ENCODE measurements at places on chromosomes 2 and 18.
A peak's percentile ranks its signal among the peaks of the same experiment; 100 is the strongest.

DNA sequence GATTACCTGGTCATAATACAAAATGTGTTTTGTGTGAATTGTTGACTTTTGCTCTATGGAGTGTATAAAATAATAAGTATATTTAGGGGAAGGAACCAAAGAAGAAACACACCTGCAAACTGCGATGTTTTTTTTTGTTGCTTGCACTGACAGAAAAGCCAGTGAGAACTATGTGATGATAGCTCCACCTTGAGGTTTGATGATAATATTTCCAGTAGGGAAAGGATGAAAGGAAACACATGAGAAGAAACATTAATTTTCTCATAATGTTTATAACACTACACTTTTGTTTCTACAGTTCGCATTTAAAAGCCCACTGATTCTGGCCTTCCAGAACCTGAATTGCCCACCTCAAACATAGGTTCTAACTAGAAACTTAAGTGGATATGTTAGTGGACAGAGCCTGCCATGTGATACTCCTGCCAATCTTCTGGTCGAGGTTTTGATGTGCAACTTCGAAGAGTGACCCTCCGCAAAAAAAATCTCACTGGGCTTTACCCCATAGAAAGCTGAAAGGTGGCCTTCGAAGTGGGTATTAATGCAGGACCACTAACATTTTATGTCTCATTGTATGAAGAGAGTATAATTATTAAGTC lies 476.4 kb upstream of the SPHKAP start:
- DNase-seq = no peak

DNA sequence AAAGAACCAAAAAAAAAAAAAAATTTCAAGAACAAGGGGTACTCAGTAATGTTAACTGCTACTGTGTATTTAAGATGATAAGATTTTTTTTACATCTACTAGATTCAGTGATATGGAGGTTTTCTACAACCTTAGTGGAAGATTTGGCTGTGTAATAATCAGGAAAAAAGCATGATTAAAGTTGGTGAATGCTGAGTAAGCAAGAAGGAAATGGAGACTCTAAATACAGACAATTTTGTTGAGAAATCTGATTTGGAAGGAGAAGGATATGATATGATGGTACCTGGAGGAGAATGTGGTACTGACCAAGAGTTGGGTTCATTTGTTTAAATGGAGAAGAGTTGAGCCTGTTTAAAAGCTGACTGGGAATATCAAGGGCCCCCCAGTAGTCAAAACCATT lies 125.1 kb downstream of the WDPCP start:
- no peak for DNase-seq

GRCh38 chr2:142218471-142218870 lies 87.7 kb upstream of the LRP1B start:
- no peak for DNase-seq

DNA sequence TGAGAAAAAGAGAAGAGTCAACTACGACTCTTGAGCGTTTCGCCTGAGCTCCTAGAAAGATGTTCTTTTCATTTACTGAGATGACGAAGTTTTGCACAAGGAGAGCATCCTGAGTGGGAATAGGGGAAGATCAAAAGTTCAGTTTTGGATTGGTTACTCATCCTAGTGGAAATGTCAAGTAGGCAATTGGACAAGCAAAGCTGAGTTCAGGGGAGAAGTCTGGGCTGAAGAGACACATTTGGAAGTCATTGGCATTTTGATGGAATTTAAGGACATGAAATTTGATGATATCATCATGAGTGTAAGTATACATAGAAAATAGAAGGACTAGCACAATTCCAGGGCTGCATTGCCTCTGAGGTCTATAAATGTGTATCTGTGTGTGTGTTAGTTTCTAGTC lies 416.6 kb downstream of the RAD51AP2 start:
- DNase-seq = no peak

- DNase-seq = no peak
Measured at GRCh38 chr18:23784832-23785245, 95.6 kb downstream of the LAMA3 start.

DNA sequence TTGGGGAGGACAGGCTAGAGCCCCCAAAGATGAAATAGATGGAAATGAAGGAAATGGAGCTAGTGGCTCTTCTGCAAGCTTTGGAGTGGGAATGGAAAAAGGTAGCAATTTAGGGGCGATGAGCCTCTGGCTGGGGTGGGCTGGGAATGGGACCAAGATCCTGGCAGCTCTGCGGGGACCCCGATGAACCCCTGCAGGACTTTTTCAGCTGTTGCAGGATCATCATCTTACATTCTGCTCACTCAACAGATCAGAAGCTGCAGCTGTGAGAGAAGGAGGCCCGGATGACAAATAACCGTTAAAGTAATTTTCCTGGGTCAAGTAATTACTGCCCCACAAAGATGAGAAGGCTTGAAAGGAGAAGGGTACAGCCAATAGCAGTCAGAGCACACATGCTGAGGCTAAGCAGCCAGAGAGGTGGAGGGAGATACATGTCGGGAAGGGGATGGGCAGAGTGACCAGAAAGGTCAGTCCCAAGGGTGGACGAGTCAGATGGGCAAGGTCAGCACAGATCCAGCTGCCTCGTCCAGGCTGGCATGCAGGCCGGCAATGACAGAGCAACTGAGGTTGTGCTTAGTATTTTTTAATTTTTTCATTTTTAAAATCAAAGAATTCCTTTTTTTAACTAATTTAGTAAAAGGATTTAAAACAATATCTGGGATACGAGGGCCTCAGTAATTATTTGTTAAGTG lies 245.0 kb upstream of the RAB6C start:
- no peak for DNase-seq

DNA sequence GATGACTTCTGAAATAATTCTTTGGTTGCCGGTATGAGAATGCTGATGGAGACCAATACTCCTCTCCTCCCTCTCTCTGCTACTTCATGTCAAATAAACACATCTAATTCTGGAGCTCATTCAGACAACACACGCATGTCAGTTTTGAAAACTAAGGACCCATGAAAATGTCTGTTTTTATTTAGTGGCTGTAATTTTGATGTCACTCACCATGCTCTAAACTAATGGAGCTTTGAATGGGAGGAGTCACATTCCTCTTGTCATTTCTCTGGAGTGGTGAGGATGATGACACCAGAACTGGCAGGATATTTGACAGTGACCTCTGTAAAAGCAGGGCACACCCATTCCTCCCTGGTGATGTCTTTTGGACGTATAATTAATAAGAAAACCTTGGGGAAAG lies 163.0 kb downstream of the PHLPP1 start:
- no peak for DNase-seq

DNA sequence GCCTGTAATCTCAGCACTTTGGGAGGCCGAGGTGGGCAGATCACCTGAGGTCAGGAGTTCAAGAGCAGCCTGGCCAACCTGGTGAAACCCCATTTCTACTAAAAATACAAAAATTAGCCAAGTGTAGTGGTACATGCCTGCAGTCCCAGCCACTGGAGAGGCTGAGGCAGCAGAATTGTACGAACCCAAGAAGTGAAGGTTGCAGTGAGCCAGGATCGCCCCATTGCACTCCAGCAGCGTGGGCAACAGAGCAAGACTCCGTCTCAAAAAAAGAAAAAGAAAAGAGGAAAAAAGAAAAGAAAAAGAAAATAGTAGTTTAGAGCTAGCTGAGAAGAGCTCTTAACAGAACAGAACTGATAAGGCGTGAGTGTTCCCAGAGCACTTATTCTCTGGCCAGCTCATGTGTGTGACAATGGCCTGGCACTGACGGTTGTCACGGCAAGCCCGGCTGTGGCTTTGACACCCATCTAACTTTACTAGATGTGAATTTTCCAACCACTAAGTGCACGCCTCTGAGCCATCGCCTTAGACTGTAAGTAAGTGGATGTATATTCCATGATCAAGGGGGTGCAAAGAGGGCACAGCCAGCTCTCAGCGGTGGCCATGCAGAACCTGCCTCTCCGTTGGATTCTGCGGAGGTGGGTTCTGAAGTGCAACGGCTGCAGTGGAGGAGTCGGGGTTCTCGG lies 80.0 kb downstream of the ZNF516 start:
- DNase-seq = no peak

DNA sequence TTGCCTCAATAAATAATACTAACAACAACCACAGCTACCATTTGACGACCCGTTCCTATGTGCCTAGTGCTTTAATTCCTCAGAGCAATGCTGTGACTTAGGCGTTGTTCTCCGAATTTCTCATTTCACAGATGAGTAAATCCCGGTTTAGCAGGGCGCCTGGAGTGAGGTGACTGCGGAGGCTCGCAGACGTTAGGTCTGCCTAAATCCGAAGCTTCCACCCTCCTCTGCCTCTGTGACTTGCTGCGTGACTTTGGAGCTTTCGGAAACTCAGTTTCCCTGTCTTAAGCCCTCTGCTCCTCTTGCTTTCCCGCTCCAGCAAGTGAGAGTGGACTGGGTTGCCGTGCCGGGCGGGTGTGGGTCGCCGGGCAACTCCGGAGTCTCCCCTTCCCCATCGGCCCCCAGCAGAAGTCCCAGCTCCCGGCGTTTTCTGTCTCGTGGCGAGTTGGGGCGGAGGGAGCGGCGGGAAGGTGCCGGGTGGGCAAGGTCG lies 711 bp upstream of the ATOH8 start:
- no peak for DNase-seq

- no peak for DNase-seq
Measured at GRCh38 chr2:36322108-36322507, 33.5 kb upstream of the CRIM1 start.

DNA sequence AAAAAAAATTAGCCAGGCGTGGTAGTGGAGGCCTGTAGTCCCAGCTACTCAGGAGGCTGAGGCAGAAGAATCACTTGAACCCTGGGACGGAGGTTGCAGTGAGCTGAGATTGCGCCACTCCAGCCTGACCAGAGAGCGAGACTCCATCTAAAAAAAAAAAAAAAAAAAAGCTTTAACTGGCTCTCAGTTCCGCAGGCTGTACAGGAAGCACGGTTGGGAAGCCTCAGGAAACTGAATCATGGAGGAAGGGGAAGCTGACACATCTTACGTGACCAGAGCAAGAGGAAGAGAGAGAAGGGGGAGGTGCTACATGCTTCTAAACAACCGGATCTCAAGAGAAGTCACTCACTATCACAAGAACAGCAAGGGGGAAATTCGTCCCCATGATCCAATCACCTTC lies 505.6 kb upstream of the SLC8A1 start:
- DNase-seq = no peak

- DNase-seq = peak; percentile 54
Measured at GRCh38 chr2:110211938-110212858, at the start of gene MTLN. Gene MTLN (minus strand): TSS chr2:110212547. CDS start chr2:110212525, 22 bp downstream.
